ENCODE measurements at places on chromosomes 6 and 20.

- DNase-seq, result no peak
Observed at GRCh38 chr6:8589941-8590729, 154.8 kb upstream of the SLC35B3 start.

DNA sequence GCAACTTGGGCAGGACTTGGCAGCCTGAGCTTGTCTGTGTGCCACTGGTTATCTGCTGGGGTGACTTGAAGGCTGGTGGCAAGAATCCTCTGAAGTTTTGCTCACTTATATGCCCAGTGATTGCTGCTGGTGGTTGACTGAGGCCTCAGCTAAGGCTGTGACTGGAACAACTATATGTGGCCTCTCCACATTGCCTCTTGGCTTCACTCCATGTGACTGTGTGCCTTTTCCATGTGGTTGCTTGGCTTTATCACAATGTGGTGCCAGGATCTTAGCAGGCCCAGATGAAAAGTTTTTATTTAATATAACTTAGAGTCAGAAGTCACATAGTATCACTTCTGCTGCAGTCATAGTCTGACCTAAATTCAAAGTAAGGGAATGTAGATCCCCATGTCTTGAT is 104.5 kb downstream of the ADAT2 start:
- DNase-seq, result no peak

DNA sequence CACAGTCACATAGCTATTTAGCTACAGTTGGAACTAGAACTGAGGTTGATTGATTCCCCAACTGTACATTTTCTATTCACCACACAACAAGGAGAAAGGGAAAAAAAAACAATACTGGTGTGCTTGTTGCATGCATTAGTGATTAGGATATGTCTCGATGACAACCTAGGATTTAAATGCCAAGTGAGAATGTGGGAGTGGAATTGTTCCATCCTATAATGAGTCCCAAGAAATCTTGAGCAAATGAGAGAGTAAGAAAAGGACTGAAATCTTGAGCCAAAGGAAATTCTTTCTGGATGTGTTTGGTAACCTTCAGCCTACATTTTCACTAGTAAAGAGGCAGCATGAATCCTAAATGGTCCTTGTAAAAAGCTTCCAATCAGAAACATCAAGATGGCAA is 232.7 kb downstream of the HIVEP2 start:
- DNase-seq, result no peak

- no peak for DNase-seq
Observed at GRCh38 chr6:159899994-159900745, 9.4 kb downstream of the MAS1 start.

- DNase-seq, result no peak
Observed at GRCh38 chr20:51966296-51966971, 164.1 kb upstream of the SALL4 start.

DNA sequence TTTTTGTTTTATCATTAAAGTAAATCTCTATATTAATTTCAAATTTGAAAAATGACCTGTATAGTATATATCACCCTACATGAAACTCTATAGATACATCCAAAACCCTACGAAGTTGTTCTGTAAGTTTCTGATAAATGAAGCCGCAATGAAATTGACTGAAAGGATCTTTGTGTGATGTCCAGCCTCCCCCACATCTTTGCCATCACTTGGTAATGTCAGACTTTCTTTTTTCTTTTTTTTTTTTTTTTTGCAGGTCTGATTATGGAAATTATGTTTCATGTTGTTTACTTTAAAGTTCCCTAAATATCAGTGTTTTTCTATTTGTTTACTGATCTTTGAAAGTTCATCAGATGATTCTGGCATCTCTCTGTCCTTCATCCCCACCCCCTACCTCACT is 155.6 kb upstream of the CDH4 start:
- no peak for DNase-seq

GRCh38 chr6:7761051-7761450 is 35.2 kb downstream of the BMP6 start:
- no peak for DNase-seq

GRCh38 chr20:56629464-56630085 is 469 bp downstream of the TFAP2C start:
- no peak for DNase-seq

DNA sequence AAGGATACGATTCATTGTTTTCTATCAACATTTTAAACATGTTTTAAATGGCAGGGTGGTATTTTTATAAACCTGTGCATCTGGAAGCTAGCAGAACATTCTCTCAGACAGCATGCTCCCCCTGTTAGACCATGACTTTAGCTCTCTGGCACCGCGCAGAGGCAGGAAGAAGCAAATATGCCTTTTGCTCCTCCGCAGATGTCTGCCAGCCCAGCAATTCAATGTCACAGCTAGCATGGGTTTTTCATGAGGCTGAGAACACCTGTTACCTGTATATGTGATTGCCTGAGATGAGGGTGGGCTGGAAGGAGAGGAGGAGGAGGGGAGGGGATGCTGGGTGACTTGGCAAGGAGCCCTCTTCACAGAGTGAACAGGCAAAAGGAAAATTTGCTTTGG is 6.7 kb downstream of the MTCH1 start:
- DNase-seq, result no peak

Measured in activated CD4-positive, CD25-positive, alpha-beta regulatory T cell (primary cell).